Smooth muscle cell of the brain vasculature (primary cell): ENCODE measurements at places on chromosomes 2 and 18.

DNA sequence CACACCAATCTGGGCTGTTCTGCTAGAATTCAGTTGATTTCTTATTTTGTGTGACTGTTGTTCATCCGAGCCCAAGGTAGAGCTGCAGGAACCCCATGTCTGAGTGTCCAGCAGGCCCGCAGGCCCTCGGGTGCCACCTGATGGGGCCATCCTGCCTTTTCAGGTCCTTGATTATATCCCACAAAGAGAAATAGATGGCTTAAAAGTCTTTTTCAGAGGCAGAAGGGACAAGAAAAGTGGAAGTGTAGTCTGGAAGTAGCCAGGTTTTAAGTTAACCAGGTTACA lies 52.2 kb downstream of the AGAP1 start:
- no peak for DNase-seq

- DNase-seq: no peak
Measured at GRCh38 chr18:27249933-27250332, 64.8 kb upstream of the CHST9 start.

DNA sequence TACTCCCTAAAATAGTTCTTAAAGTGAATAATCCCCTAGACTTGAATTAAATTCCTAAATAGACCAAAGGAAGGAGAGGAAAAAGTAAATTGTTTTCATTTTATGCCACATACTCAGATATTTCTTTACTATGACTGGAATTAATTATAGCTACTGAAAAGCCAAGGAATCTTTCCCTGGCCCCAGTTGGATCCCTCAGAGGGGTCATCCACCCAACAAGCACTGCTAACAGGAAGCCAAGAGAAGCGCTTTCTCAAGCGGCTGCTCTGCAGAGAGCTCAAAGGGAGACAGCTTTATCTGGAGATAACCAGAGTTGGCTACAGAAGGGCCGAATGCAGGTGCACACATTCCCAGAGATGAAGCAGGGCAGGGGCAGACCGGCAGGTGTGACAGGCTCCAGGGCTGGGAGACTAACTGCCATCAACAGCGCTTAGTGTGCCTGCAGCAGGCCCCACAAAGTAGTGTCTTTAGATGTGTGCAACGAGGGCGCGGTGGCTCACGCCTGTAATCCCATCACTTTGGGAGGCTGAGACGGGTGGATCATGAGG lies 51.1 kb downstream of the POLR1A start:
- DNase-seq: no peak

DNA sequence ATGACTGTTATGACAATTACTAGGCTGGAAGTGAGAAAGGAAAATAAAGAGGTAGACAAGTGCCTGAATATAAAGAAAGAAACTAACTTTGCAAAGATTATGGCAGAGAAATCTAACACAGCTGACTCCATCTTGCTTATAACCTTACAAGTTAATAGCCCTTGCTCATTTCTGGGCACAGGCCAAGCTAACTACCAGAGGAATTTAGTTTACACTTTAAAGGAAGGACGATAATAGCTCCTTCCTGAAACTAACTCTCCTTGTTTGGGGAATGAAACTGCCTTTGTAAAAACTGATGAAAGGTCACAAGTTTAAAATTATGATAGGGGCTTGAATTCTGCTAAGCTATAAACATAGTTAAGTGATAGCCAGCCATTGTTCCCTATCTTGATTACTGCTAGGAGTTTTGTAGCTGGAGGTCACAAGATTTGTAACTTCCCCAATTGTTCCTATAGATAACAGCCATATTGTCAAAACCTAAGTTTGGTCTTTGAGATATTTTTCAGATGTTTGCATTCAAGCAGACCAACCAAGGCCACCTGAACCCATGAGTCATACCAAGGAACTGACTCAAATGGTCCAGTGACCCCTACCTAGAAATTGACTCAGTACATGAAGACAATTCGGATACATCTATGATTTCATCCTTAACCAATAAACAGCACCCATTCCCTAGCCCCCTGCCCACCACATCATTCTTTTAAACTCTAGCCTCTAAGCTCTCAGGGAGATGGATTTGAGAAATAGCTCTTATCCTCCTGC lies 209.2 kb upstream of the LRATD1 start:
- no peak for DNase-seq

- DNase-seq: no peak
Measured at GRCh38 chr2:230739961-230740360, 27.3 kb downstream of the CAB39 start.

DNA sequence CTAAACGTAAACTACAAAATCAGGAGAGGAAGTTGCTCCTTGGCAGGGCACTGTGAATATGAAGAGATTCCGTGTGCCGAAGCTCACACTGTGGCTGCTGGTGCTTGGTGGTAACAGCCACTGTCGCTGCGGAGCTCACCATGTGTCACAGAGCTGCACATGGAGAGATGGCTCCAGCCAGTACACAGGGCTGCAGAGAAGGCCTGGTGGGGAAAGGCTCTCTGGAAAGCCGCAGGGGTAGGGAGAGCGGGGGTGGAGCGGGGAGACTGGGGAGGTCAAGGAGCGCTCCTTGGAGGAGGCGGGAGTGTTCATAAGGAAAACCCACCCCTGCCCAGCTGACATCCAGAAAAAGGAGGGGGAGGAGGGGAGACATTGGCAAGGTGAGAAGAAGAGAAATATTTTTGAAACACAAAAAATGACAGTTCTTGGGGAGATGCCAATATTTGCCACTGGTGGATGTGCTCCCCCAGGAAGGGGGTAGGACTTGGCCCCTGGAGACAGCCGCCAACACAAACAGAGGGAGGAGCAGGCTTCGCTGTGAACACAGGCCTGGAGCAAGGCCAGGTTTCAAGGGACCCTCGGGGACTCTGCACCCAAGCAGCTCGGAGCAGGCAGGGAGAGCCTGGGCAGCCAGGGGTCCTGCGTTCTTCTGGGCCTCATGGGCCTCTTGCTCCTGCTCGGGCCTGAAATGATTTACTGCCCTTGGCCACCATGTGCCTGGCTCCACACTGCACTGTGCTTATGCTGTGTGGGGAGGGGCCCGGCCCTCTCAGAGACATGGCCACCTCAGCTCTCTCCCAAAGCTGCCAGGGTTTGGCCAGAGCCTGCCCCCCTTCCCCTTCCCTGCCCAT lies 102.6 kb upstream of the GLI2 start:
- no peak for DNase-seq

- no peak for DNase-seq
Measured at GRCh38 chr2:207993151-207993763, 32.1 kb downstream of the PLEKHM3 start.

DNA sequence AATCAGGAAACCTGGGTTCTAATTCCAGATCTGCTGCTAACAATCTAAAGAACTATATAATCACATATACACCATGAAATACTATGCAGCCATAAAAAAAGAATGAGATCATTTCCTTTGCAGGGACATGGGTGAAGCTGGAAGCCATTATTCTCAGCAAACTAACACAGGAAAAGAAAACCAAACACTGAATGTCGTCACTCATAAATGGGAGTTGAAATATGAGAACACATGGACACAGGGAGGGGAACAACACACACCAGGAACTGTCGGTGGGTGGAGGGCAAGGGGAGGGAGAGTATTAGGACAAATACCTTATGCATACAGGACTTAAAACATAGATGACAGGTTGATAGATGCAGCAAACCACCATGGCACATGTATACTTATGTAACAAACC lies 33.2 kb downstream of the CDH2 start:
- no peak for DNase-seq

- DNase-seq: no peak
Measured at GRCh38 chr2:101012706-101013181, 10.7 kb downstream of the RPL31 start.

- DNase-seq: no peak
Measured at GRCh38 chr18:37307181-37307580, 258.4 kb downstream of the CELF4 start.

GRCh38 chr2:200159357-200159707 lies 147.2 kb upstream of the SPATS2L start:
- DNase-seq: no peak

DNA sequence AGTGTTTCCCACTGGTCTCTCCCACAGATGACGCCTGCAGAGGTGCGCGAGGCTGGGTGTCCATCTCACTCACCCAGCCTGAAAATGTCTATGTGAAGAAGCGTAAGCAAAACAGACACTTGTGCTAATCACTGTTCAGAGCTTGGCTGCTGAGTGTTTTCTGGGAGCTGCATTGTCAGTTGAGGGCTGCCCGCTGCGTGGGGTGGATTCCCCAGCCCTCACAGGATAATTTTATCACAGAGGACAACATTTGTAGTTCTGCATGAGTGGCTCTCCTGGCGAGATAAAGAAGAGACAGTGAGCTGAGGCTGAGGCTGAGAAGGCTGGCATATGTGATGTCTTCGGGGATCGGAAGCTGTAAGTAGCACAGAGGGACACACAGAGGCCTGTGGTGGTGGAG lies 16.2 kb upstream of the CAPN13 start:
- no peak for DNase-seq

DNA sequence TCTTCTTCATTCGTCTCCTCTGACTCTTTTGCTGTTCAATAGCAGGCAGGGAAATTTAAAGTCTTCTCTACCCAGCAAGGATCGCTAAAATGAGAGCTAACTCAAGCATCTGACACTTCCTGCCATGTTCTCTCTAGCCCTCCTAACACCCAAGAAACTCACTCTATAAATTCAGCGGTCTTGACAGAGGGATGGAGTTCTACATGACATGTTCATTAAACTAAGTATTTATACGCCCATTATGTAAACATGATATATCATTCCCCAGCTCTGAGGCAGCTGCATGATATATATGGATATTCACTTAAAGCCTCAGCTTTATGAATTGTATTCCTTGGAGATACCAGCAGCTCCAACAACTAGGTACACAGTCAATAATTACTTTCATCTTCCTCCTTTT lies 231.0 kb downstream of the METTL4 start:
- DNase-seq: no peak
